ENCODE measurements at places on chromosomes 1 and 21.

DNA sequence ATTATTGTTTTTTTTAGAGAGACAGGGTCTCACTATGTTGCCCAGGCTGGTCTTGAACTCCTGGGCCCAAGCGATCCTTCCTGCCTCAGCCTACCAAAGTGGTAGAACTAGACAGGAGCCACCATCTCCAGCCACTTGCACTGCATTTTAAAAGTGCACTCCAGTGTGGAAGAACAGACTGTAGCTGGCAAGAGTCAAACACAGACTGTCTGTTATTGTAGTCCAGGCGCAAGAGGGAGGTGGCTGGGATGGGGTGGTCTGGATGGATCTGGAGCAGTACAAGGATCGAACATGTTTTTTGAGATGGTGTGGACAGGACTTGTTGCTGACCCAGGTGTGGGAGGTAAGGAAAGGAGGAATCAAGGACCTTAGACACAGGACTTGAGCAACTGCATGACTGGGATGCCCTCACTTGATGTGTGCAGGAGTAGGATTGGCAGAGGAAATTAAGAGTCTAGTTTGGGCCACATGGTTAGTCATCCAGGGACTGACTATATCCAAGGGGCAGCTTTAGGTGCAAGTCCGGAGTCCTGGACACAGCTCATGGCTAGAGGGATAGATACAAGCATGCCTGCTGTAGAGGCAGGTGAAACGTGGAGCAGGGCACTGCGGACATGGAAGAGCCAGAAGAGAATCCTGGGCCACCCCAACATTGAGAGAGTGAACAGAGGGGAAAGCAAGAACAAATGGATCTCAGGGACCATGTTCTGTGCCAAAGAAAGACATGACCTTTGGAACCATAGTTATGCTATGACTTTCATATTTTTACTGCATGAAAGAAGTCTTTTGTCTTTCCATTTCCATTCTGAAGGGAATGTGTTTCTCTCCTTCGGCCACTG lies 42.0 kb downstream of the ELK4 start:
- DNase-seq, result no peak

DNA sequence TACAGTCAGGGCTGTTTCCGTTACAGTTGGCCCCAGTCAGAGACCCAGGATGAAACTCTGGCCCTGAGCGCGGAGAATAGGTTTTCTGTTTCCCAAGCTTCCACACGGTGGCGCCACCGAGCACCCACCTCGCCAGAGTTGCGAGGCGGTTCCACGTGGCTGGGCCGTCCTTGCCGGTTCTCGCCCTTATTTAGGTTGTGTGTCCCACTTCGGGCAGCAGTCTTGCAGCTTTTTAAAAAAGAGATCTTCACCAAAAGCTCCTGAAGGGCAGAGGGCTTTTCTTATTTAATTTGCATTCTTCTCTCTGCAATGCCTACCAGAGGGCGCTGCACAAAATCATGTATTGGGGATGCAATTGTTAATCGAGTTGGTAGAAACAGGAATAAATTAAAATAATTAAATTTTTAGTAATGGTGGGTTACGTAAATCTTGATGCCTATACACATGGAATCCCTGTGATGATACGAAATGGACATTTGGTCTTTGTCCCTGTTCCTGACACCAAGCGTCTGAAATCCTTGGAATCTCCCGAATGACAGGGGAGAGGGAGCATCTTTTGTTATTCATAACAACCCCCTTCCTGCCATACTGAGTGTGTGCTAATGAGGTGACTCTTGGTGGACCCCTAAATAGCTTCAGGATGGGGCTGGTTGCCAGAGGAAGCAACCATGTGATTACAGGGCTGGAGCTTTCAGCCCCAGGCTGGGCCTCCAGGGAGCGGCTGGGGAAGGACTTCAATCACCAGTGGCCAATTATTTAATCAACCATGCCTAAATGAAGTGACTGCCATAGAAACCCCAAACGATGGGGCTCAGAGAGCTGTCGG lies 5.6 kb upstream of the S100A7 start:
- DNase-seq, result no peak

DNA sequence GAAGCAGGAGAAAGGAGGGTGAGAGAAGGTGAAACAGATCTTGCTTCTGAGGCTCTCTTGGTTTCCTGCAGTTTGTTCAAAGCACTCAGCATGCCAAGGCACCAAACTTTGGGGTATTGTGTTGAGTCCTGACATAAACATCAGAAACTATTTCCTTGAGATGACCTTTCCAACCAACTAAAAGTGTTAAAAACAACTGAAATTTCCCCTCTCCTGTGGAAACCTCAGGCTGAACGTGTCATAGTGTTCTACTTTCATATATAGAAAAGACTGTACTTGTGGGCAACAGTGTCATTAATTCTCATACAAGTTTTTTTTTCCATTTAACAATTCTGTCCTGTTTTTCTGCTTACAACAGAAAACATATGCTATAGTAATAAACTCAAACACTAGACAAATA lies 6.3 kb upstream of the LYST start:
- no peak for DNase-seq

GRCh38 chr1:147334292-147334691 lies 91.8 kb downstream of the CHD1L start:
- peak; percentile 65 for DNase-seq

GRCh38 chr1:222546091-222546490 lies 1.8 kb downstream of the HHIPL2 start:
- DNase-seq, result no peak

- DNase-seq, result no peak
Observed at GRCh38 chr1:65146908-65147423, 1.0 kb upstream of the AK4 start.

DNA sequence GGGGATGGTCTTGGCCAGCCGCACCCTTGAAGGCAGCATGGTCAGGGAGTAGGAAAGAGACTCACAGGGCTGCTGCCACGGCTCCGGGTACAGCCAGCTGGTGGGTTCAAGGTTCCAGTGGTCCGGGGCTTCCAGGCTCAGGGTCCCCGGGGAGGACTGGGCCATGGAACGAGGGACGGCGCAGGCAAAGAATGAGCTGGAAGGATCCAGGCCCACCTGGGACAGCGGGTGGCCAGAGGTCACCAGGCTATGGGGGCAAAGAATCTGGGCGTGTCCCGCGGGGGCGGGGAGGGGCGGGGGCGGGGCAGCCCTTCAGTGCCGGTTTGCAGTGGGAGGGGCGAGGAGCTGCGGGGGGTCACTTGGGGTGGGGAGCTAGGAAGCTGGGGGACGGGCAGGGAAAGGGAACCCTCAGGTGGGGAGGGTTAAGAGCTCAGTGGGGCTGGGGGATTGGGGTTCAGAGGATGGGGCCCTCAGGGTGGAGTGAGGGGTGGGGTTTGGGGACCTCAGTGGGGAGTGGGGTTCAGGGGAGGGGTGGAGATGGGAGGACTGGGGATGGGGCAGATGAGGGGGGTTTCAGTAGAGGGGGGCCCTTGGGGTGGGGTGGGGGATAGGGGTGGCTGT lies at the start of gene DNMT3L:
DNMT3L (minus strand) TSS at position 223 of the 621 bp plus-strand sequence. CDS start 638 bp downstream, outside the sequence.
- DNase-seq, result no peak

DNA sequence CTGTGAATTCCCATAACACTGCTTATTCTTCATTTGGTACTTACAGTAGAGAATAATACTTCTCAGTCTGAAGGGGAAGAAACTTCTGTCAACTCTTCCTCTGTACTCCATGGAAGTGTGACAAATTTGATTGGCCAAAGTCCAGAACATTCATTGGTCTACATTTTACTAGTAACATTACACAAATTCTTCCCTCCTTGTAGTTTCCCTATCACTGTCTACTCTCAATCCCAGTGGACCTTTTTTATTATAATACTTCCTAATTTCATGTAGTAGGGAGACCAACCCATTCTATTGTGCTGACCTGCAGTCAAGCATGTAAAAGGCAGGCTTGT lies 74.7 kb downstream of the ALG6 start:
- DNase-seq, result no peak

DNA sequence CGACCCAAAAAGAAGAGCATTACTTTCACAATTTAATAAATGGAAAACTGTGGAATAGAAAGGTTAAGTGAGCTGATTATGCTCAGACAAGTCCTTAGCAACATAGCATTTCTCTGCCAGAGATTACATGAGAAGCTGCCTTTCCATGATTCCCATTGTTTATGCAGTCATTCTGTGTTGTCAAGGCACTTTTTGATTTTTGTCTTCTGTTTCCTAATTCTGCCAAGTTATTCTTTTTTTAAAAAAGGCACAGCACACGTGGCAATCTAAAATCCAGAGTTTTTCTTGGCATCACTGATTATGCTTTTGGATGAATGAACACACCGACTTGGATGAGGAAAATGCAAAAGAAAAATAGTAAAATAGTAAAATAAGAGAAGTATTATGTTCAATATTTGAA lies 185.0 kb downstream of the RGS7 start:
- DNase-seq, result no peak

DNA sequence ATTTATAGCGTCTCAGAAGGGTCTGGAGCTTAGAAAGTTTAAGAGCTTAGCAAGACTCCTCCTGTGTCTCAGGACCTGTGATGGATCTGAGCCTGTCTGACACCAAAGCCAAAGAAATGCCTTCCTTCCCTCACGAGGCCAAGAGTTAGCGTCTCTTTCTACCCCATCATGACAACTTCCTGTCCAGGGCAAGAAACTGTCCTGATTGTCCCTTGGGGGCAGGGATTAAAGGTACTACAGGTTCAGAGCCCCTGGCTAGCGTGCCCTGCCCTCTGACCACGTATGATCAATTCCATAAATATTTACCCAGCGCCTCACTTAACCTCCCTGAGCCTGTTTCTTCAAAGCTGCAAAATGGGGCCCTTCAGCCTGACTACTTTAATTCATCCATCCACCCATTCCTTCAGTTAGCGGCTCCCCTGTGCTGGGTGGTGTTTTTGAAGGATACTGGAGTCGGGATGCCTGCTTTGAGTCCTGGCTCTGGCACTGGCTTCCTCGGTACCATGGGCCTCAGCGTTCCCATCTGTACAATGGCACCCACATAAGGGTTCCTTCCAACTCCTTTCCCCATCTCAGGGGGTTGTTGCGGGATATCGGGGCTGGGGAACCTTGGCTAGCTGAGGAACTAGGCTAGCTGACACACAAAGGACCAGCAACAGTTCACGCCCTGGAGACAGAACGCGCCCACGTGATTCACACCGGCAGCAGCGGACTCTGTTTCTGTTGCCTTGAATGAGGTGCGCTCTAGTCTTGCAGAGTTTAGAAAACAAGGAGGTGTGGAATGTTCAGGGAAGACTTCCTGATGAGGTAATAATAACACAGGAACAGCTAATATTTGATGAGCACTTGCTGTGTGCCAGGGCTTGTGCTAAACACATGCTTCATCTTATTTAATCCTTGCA lies 23.0 kb upstream of the EPHA2 start:
- no peak for DNase-seq
